Left colon (tissue), 2 donors: ENCODE measurements at places on chromosomes 1 and 21. TPM values are rescaled to one million over a fixed set of nuclear protein-coding genes. Genes with fewer than 3 reads are reported as not detected.

Gene AURKAIP1
- total RNA-seq = 212 TPM

DNA sequence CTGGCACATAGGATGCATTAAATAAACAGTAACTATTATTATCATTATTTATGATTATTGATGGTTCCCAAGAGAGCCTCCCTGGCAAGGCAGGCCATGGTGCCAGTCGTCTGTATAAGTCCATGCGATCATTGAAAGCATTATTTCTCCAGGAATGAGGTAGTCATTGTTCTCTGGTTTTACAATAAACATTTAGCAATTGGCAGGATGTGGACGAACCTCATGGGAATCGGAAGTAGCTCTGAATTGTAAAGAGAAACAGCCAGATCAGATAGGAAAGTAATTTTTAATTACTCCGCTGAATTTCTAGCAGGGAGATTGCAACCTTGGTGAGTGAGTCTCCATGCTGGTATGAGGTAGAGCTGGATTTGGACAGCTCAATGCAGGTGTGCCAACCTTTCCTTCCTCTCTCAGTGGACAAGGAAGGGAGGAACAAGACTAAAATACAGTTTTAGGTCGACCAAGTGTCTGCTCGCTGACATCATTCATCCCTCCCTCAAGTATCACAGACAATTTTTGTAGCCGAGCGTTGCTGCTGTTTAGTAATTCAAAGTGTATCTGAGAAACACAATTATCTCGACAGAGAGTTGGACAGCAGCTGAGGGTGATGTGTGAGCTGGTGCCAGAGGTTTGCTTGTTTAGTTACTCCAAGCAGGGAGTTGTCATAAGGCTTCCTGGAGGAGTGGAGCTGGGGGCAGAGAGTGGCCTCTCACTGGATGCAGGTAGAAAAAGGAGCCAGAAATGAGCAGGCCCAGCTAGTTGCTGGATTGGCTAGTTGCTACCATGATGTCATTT, 250.8 kb downstream of the KCNJ6 start:
- no peak for DNase-seq

GRCh38 chr1:207070811-207071210, 17.7 kb downstream of the PFKFB2 start:
- no peak for DNase-seq

Gene CRYAA
- total RNA-seq = not detected

GRCh38 chr1:95086949-95087533, 14.3 kb upstream of the ALG14 start:
- no peak for DNase-seq
